HCT116 (cell line): ENCODE measurements at places on chromosomes 7 and 10. TPM values are rescaled to one million over a fixed set of nuclear protein-coding genes. Genes with fewer than 3 reads are reported as not detected.

DNA sequence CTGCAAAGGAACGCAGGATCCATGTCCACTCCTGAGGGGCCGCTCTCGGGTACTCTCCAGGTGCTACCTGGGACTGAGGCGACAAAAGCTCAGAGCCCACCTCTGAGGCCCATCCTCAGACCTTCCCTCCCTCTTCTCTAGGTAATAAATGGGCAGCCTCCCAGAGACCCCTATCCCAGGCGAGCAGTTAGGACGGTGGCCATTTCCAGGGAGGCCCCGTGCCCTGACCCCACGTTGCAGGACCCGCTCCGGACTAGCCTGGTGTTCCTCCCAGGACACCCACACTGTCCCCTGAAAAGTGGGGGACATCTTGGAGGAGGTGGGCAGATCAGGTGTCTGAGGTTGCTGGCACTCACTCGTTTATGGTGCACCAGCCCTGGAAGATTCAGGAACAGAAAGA lies 44.3 kb downstream of the PRKAG2 start:
- H3K4me1 ChIP-seq = no peaks in the 10 kb centered on the region
- no peak overlapping the region for H3K4me3 ChIP-seq
- DNase-seq = no peak

DNA sequence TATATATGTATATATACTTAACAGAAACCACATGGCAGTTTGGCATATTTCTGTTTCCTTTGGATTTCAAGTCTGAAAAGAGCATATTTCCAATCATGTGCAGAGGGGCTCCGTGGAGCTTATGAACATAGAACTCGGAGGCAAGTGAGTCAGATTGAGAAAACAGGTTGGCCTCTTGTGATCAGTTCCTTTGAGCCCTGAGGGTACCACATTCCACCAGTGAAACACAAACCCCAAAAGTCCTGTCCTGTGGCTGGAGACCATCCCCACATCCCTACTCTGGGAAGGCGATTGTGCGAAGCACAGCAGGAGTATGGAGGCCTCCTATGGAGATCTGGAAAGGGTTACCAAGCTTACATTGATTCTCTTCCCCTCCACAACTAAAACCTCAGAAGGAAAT lies 196.7 kb upstream of the TMEM72 start:
- H3K4me3 ChIP-seq = no peak overlapping the region
- peaks cover 24% of the 10 kb centered on the region for H3K27me3 ChIP-seq
- H3K36me3 ChIP-seq = no peaks in the 10 kb centered on the region
- no peak for DNase-seq
- H3K4me1 ChIP-seq = no peaks in the 10 kb centered on the region

GRCh38 chr7:77653572-77653971 lies 42.7 kb upstream of the RSBN1L start:
- H3K4me1 ChIP-seq = no peaks in the 10 kb centered on the region
- no peak overlapping the region for H3K27ac ChIP-seq
- H3K4me3 ChIP-seq = no peak overlapping the region

- H3K27ac ChIP-seq = no peak overlapping the region
- peak; percentile 44 for DNase-seq
- no peaks in the 10 kb centered on the region for H3K27me3 ChIP-seq
- no peaks in the 10 kb centered on the region for H3K36me3 ChIP-seq
- H3K4me3 ChIP-seq = no peak overlapping the region
These were observed 114.9 kb downstream of the HDAC9 start for GRCh38 chr7:18610331-18610948.

GRCh38 chr7:46812101-46812675 lies 769.7 kb downstream of the TNS3 start:
- no peak overlapping the region for H3K27ac ChIP-seq
- 0 out of 2 replicates have a peak, but pooled peaks cover 4% of the 10 kb centered on the region for H3K4me1 ChIP-seq
- H3K4me3 ChIP-seq = no peak overlapping the region

The SPDYE8 gene
- total RNA-seq = not detected

- peaks cover under 1% of the 10 kb centered on the region; the same call in 1 of the 2 replicates for H3K36me3 ChIP-seq
- no peak overlapping the region for H3K27ac ChIP-seq
- H3K4me1 ChIP-seq = peaks cover 52% of the 10 kb centered on the region
- DNase-seq = no peak
- no peaks in the 10 kb centered on the region for H3K27me3 ChIP-seq
- no peak overlapping the region for H3K4me3 ChIP-seq
These were observed 22.2 kb downstream of the RGS10 start for GRCh38 chr10:119520283-119520682.

The YAE1 gene
- total RNA-seq = 16.9 TPM

- H3K4me1 ChIP-seq = no peaks in the 10 kb centered on the region
- H3K4me3 ChIP-seq = no peak overlapping the region
- DNase-seq = no peak
- H3K36me3 ChIP-seq = no peaks in the 10 kb centered on the region
- no peak overlapping the region for H3K27ac ChIP-seq
These were observed 66.1 kb downstream of the MTPN start for GRCh38 chr7:135911099-135911498.

- H3K27me3 ChIP-seq = no peaks in the 10 kb centered on the region
- no peaks in the 10 kb centered on the region for H3K36me3 ChIP-seq
- H3K4me3 ChIP-seq = no peak overlapping the region
- H3K27ac ChIP-seq = peak overlapping the region; percentile 63; the same call in 1 of the 2 replicates
These were observed 142.0 kb upstream of the PRKCQ start for GRCh38 chr10:6721964-6722615.
